Ovary (tissue), 10 donors: ENCODE measurements at places on chromosomes 2 and 18.

DNA sequence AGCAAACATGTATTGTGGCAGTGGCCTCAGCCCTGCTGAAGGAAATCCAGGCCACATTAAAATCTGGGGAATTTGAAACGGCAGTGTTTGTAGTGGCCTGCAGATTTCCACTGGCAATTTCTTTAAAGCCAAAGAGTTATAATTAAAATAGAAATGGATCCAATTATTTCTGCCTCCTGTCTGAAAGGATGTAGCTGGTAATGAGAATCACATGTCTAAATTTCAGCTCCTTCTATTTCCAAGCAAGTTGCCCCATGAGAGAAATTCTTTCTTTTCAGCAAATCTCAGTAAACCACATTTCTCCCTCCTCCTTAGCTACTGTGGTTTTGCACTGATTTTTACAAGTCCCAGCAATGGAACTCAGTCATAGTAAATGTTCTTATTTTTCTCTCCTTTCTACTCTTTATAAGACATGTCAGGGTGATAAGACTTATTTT is 55.4 kb upstream of the ZNF396 start:
- no peak for DNase-seq

DNA sequence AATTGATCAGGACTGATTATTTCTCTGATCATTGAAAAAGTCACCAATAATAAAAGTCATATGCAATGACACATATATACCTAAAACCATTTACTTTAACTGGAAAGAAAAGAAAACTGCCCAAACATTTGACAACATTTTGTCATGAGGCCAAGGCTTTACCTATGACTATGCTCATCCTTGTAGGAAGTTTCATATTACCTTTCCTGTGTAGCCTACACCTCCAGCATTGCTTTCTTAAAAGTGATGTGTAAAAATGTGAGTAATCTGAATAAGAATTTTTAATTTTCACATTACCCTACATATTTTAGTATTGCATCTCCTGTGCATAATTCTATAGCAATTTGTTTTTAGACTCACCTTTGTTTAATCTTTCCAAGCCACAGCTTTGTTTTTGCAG is 419.8 kb upstream of the FIGN start:
- no peak for DNase-seq

DNA sequence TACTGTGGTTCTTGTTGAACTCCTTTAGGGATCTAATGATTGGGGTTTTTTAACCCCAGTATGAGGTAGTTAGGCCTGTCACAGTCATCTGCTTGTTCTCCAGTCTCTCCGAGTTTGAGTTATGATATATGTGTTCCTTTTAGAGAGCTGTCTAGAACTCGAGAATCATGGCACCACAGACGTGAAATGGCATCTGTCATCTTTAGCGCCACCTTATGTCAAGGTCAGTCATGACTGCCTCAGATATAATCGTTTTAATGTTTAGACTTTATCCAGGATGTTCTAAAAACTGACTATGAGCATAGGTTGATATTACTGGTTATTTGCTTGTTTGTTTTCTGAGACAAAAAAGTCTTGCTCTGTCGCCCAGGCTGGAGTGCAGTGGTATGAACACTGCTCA is 112.2 kb downstream of the CEP192 start:
- no peak for DNase-seq

GRCh38 chr2:159539701-159540100 is 76.6 kb downstream of the BAZ2B start:
- no peak for DNase-seq

GRCh38 chr2:127176371-127177311 is 43.5 kb downstream of the CYP27C1 start:
- DNase-seq, result no peak
